Immature natural killer cell (primary cell): ENCODE measurements at places on chromosomes 3 and 15. TPM values are rescaled to one million over a fixed set of nuclear protein-coding genes. Genes with fewer than 3 reads are reported as not detected.

Gene ZNF35
- polyA plus RNA-seq, result 6.5 TPM

Gene XCR1
- polyA plus RNA-seq, result 0.04 TPM

Gene CYP8B1
- not detected for polyA plus RNA-seq

Gene USP50
- polyA plus RNA-seq, result not detected

Gene FBXW12
- not detected for polyA plus RNA-seq

- no peak for DNase-seq
These were observed 9.9 kb downstream of the ALDH1A3 start for GRCh38 chr15:100889385-100890050.

GRCh38 chr3:13275376-13276005 lies 144.6 kb downstream of the NUP210 start:
- no peak for DNase-seq

- DNase-seq, result no peak
These were observed 480.1 kb upstream of the TPRG1 start for GRCh38 chr3:188691665-188692064.

DNA sequence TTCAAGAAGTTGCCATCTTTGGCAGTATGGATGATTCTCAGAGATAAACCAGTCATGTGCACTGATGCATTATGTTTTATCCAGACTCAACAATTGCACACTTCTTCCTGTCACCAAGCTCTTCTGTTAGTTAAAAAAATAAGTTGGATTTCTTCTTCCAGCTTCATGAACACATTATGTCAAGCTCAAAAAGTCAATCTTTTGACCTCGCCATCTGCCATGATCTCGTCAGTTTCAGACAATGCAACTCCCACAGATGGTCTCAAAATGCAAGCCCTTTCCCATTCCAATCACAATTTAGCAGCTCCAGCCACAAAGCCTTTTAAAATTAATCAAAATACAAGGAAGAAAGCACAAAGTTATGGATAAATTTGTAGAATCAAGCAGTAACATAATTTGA lies 42.8 kb downstream of the TFDP2 start:
- DNase-seq, result no peak

- no peak for DNase-seq
These were observed 104.4 kb upstream of the RBMS3 start for GRCh38 chr3:29176501-29176900.

GRCh38 chr3:117814975-117815374 lies 1105.4 kb downstream of the TUSC7 start:
- DNase-seq, result no peak

DNA sequence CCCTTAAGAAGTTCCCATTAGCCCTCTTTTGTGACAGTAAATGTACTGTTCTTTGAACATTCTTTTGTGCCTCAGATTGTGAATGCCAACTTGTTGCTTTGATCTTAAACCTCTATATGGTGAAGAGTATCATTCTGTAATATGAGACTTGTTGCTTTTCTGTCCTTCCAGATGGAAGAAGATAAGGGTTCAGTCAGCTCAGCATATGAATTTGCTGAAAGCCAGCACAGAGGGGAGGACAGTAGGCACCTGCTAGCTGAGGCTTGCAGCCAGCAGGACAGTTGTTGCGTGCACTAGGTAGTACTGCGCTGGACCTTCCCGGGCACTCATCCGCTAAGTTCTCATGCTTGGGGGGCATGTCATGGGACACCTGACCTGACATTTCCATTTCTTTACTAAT lies 74.7 kb downstream of the DCUN1D1 start:
- DNase-seq, result no peak

GRCh38 chr3:100260081-100260684 lies 609 bp upstream of the TBC1D23 start:
- DNase-seq, result no peak

GRCh38 chr15:22958487-22959280 lies 21.5 kb downstream of the CYFIP1 start:
- DNase-seq, result no peak

- DNase-seq, result no peak
These were observed 10.4 kb downstream of the PPCDC start for GRCh38 chr15:75033809-75034208.
